ENCODE measurements at places on chromosomes 16 and 17.

DNA sequence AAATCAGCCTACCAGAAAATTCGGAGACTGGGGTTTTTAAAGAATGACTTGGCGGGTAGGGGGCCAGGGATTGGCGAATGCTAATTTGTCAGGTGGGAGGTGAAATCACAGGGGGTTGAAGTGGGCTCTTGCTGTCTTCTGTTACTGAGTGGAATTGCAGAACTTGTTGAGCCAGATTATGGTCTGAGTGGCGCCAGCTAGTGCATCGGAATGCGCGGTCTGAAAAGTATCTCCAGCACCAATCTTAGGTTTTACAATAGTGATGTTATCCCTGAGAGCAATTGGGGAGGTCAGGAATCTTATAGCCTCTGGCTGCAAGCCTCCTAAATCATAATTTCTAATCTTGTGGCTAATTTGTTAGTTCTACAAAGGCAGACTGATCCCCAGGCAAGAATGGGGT lies 762 bp upstream of the RBL2 start:
- peak; percentile 2 for DNase-seq

GRCh38 chr17:78314683-78315354 lies 45.1 kb downstream of the SOCS3 start:
- no peak for DNase-seq

DNA sequence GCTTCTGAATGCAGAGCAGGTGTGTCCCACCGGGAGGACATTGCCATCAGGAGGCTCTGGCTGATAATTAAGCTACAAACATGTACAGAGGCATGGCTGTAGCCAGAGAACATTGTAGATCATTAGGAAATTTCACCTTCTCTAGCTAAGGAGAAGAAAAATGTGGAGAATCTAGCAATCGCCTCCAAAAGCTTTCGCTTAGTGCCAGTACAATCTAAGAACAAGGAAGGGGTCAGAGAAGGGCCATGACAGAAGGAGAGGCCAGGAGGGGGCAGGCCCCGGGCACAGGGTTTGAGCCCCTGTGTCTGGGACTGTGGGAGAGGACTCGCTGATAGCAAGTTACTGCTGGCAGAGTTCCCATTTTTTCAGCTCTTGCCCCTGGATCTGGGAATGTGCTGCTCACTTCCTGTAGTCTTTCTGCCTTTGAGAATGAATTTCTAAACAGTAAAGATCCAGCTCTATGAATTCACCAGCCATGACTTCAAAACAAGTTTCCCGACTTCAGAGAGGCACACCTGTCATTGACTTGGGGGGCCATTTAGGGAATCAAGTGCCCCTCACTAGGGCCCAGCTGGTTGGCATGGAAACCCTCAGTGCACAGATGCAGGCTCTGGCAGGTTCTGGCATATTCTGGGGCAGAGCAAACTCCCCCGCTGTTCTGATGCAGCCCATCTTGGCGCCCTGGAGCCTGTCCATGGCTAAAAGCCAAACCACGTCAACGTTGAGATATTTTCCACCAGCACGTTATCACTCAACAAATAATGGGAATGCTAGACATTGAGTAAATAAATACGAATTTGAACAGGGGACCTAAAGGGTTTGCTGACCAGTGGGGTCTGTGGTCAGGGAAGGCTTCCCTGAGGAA lies 59.5 kb upstream of the CACNG4 start:
- DNase-seq, result peak; percentile 24

- peak; percentile 59 for DNase-seq
These were observed at the start of gene PSMB10 for GRCh38 chr16:67936124-67936879. TSS of gene PSMB10 (minus strand) at chr16:67936850. CDS start at chr16:67936749, 101 bp downstream.

DNA sequence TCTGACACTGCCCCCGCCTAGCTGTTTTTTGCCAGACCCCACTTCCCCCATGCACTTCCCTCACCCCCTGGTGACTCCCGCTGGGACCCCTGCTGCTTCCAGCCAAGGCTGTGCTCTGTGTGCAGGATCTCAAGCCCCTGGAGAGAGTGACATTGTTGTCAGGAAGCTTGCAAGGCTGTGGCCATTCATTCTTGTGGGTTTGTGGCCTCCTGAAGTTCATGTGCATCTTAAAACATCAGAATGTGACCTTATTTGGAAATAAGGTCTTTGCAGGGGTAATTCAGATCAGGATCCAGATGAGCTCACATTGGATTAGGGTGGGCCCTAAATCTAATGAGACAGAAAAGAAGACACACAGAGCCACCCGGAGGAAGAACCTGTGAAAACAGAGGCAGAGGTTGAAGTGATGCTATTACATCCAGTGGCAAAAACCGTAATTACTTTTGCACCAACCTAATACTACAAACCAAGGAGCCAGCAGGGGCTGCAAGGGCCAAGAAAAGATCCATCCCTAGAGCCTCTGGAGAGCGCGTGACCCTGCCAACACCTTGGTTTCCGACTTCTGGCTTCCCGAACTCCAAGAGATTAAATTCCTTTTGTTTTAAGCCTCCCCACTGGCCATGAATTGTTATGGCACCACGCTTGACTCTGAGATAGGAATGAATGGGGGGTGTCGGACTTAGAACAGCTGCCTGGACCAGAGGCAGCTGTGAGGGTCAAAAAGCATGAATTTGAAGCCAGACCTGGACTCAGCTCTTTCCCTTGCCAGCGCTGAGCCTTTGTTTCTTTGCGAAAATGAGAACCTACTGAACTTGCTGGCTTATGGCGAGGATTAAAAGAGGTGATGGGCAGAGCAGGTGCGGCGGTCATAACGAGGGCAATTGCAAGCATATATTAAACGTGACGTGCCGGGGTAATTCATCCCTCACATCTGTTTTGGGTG lies 75.5 kb downstream of the BMERB1 start:
- DNase-seq, result peak; percentile 94

DNA sequence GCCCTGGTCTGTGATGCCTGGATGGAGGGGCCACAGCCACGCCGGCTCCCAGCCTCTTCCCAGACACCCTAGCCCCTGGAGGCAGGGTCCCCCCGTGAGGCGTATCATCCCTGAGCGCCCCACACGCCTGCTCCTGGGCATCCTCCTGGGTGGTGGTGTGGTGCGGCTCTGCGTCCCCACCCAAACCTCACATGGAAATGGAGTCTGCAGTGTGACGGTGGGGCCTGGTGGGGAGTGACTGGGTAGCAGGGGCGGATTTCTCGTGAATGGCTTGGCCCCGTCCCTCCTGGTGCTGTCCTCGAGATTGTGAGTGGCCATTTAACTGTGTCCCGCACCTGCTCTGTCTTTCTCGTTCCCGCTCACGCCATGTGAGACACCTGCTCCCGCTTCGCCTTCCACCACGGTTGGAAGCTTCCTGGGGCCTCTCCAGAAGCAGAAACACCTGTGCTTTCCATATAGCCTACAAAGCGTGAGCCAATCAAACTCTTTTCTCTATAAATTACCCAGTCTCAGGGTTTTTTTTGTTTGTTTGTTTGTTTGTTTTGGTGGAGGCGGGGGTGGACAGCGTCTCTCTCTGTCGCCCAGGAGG lies 5.9 kb upstream of the SSTR5 start:
- DNase-seq, result no peak

DNA sequence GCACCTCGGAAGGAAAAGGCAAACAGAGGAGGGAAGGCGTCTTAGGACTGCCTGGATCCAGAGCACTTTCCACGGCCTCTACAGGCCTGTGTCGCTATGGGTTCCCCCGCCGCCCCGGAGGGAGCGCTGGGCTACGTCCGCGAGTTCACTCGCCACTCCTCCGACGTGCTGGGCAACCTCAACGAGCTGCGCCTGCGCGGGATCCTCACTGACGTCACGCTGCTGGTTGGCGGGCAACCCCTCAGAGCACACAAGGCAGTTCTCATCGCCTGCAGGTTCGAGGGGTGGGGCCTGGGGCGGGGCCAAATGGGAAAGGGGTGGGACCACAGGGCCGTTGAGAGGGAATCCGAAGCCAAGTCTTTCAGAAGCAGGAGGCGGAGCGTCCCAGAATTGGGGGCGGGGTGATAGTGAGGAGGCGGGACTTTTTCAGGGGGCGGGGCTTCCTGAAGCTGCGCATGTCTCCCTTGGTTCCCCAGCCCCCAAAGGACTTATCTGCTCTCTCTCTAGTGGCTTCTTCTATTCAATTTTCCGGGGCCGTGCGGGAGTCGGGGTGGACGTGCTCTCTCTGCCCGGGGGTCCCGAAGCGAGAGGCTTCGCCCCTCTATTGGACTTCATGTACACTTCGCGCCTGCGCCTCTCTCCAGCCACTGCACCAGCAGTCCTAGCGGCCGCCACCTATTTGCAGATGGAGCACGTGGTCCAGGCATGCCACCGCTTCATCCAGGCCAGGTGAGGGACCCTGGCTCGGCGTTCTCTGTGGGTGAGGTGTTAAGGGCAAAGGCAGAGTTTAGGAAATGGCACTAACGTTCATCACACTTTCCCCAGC lies 939 bp downstream of the BCL6B start:
- peak; percentile 75 for DNase-seq

- no peak for DNase-seq
These were observed 767 bp downstream of the RPS6KB1 start for GRCh38 chr17:59893676-59894100.

Data from fibroblast of skin of abdomen (primary cell).